ENCODE measurements at places on chromosomes 11 and 22.

- peak; percentile 3 for DNase-seq
Measured at GRCh38 chr22:21451545-21452520, 15.4 kb upstream of the TMEM191C start.

DNA sequence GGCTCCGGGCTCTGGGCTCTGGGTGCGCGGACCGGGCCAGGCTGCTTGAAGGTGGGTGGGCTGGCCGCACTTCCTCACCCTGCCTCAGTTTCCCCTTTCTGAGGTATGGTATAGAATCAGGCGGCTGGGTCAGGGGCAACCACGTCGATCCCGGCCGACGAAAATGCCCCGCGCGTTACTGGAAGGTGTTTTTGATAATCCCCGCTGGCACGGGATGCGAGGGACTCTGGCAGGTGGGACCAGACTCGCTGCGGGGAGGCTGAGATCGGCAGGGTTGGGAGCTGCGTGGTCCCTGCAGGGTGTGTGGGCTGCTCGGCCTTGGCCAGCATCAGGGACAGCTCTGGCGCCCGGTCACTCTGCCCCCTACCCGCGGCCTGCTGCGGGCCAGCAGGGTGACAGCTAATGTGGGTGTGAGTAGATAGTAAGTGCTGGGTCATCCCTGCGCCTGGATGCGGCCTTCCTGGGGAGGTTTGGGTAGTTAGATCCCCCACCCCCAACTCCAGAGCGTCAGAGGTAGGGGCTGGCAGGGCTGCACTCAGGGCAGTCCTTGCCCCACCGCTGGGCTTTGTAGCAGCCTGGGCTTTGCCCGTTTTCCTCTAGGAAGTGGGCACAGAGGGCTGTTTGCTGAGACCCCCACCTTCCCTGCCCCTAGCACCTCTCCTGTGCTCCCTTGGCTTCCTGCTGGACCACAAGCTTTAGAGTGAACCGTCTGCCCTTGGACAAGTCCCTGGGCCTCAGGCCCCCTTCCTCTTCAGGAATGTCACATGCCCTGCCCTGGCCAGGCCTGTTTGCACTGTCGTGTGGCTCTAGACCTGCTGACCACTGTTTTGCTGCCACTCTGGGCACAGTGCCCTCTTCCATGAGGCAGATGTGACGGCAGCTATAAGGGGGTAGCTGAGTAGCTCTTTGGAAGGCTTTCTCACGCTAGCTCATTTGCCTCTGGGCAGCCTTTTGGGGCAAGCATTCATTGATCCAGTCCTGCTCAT lies 579 bp downstream of the TANGO2 start:
- DNase-seq: no peak

DNA sequence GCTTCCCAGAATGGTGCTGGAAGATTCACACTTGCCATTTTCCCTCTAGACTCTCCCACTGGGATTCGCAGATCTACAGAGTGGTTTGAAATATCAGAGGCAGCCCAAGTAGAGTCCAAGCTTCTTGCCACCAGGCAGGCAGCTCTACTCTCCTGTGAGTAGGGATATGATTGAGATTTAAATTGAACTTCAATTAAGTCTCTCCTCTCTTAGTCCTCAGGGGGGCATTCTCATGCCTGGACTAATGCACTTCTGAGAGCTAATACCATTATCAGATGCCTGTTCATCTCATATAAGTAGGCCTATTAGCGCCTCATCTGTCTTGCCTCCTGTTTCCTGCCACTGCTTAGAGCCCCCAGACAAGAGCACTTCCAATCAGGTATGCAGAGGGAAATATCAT lies 25.5 kb upstream of the AMPD3 start:
- no peak for DNase-seq

DNA sequence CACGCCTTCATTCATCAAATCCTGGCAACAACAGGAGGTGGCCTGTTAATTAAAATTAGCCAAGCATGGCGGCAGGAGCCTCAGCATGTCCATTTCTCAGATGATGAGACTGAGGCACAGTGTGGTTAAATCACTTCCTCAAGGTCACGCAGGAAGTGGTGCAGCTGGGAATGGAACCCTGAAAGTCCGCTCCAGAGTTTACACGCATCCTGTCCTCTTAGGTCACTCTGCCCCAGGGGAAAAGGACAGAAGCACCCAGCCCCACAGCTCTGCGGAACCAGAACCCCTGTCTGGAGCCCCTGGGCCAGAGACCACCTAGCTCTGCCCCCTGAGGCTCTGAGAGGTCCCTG lies 19.6 kb downstream of the RPL3 start:
- DNase-seq: no peak

- DNase-seq: no peak
Measured at GRCh38 chr22:29331658-29332300, 16.3 kb upstream of the RASL10A start.

GRCh38 chr22:30308518-30309230 lies 18.1 kb downstream of the TBC1D10A start:
- DNase-seq: no peak

- no peak for DNase-seq
Measured at GRCh38 chr11:32151027-32151426, 60.2 kb downstream of the RCN1 start.

DNA sequence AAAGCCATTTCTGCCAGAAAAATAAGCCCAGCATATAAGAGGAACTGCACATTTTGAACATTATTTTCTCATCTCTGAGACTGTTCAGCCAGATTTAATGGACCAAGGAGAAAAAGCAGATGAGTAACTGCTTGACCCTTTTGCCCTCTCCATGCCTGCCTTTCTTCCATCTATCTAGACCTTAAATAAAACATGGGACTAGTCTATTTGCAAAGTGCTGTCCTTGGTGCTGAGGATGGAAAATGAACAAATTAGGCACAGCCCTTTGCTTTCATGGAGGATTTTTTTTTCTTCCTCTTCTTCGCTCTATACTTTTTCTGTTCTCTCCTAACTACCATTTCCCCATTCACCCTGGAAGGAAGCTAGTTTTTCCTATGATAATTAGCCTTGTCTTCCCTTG lies 361.3 kb downstream of the GRM5 start:
- DNase-seq: peak; percentile 3
